ENCODE measurements at places on chromosomes 5 and 9.

DNA sequence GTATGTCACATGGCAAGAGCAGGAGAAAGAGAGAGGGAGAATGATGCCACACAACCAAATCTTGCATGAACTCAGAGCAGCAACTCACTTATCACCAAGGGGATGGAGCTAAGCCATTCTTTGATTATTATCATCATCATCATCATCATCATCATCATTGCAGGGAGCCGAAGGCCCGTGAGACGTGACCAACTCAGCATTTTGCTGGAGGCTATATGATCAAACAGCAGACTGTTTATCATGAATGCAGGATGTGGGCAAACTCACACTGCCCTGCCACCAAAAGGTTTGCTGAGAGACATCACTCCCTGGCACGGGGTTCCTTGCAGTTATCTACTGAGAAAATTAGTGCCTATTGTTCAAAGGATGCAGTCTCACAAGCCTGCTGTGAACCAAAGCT, 8.6 kb upstream of the ZNF169 start:
- H3K4me3 ChIP-seq: no peak overlapping the region
- H3K27ac ChIP-seq: no peak overlapping the region
- H3K36me3 ChIP-seq: no peaks in the 10 kb centered on the region
- DNase-seq: no peak

GRCh38 chr9:19492775-19493173, 84.0 kb downstream of the ACER2 start:
- H3K27me3 ChIP-seq: no peaks in the 10 kb centered on the region
- no peak overlapping the region for H3K4me3 ChIP-seq
- DNase-seq: no peak
- no peaks in the 10 kb centered on the region for H3K36me3 ChIP-seq

- peak; percentile 83 for DNase-seq
- H3K27ac ChIP-seq: peak overlapping the region; percentile 72
- no peaks in the 10 kb centered on the region for H3K36me3 ChIP-seq
- no peak overlapping the region for H3K4me3 ChIP-seq
Measured at GRCh38 chr9:69822116-69822750, 1.6 kb downstream of the CFAP95 start.

- H3K27me3 ChIP-seq: no peaks in the 10 kb centered on the region
- DNase-seq: no peak
- H3K4me3 ChIP-seq: no peak overlapping the region
- H3K4me1 ChIP-seq: no peaks in the 10 kb centered on the region
- H3K36me3 ChIP-seq: no peaks in the 10 kb centered on the region
Measured at GRCh38 chr5:139414581-139415130, 10.8 kb upstream of the SPATA24 start.

DNA sequence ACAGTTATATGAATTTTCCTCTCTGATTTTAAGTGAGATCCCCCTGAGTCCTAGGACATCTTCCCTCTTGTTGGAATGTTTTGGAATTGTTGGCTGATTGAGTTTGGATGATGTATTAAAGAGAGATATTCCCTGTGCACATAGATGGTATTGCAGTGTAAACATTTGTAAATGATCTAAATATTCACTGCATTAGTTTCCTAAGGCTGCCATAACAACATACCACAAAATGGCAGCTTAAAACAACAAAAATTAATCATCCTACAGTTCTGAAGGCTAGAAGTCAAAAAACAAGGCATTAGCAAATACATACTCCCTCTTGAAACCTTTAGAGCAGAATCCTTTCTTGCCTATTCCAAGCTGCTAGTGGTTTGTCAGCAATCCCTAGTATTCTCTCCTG, 38.0 kb upstream of the MROH2B start:
- no peaks in the 10 kb centered on the region for H3K27me3 ChIP-seq
- no peak for DNase-seq
- no peaks in the 10 kb centered on the region for H3K4me1 ChIP-seq

DNA sequence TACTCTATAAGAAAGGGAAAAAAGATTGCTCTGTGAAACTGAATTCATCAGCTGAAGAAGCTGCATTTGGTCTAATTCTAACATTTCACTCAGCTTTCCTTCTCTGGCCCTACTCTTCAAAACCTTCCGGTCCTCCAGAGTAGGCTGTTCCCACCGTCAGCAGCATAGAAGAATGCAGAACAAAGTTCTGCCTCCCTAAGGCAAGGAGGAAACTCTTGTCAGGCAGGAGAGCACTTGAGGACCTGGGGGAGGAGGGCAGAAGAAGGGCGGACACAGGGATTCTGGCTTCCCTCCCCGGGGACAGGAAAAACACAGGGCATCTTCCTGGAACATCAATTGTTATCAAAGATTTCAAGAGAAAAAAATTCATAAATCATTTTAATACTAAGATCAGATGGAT, 69.2 kb upstream of the SHB start:
- DNase-seq: no peak
- peaks cover 25% of the 10 kb centered on the region for H3K27me3 ChIP-seq
- no peaks in the 10 kb centered on the region for H3K36me3 ChIP-seq
- no peak overlapping the region for H3K4me3 ChIP-seq
- no peaks in the 10 kb centered on the region for H3K4me1 ChIP-seq

- H3K4me3 ChIP-seq: no peak overlapping the region
- no peak overlapping the region for H3K27ac ChIP-seq
- H3K27me3 ChIP-seq: no peaks in the 10 kb centered on the region
- H3K36me3 ChIP-seq: no peaks in the 10 kb centered on the region
- no peak for DNase-seq
Measured at GRCh38 chr9:135240871-135241311, 153.4 kb downstream of the OLFM1 start.

All from A673 (cell line).